ENCODE measurements at places on chromosomes 2 and 18. TPM values are rescaled to one million over a fixed set of nuclear protein-coding genes. Genes with fewer than 3 reads are reported as not detected.

SCN7A gene
- 59.4 TPM for polyA plus RNA-seq

CROCC2 gene
- 0.20 TPM for polyA plus RNA-seq

SOWAHC gene
- polyA plus RNA-seq: 9.2 TPM

INHA gene
- 0.87 TPM for polyA plus RNA-seq

CHRNG gene
- polyA plus RNA-seq: 119 TPM

GALNT3 gene
- polyA plus RNA-seq: 3.1 TPM

TRABD2A gene
- polyA plus RNA-seq: 0.23 TPM

DTNA gene
- 58.1 TPM for polyA plus RNA-seq

PDCD1 gene
- polyA plus RNA-seq: 0.09 TPM

DYNAP gene
- polyA plus RNA-seq: 0.07 TPM

HS1BP3 gene
- polyA plus RNA-seq: 10.6 TPM

CTAGE1 gene
- not detected for polyA plus RNA-seq

GRP gene
- 0.29 TPM for polyA plus RNA-seq

CASP10 gene
- polyA plus RNA-seq: 4.3 TPM

GORASP2 gene
- 84.6 TPM for polyA plus RNA-seq

RNF25 gene
- 28.1 TPM for polyA plus RNA-seq

ALLC gene
- polyA plus RNA-seq: not detected

STAMBP gene
- 45.7 TPM for polyA plus RNA-seq

TXNDC2 gene
- polyA plus RNA-seq: 0.13 TPM

GLI2 gene
- polyA plus RNA-seq: 12.6 TPM

SLC14A1 gene
- 1.5 TPM for polyA plus RNA-seq

ST3GAL5 gene
- 31.0 TPM for polyA plus RNA-seq

NEU2 gene
- polyA plus RNA-seq: not detected

OSBPL1A gene
- polyA plus RNA-seq: 43.0 TPM

FAM110C gene
- 0.26 TPM for polyA plus RNA-seq

TBR1 gene
- polyA plus RNA-seq: 0.09 TPM

MYOM1 gene
- polyA plus RNA-seq: 603 TPM
